ENCODE measurements at places on chromosomes 7 and 10. TPM values are rescaled to one million over a fixed set of nuclear protein-coding genes. Genes with fewer than 3 reads are reported as not detected.

- DNase-seq, result no peak
Measured at GRCh38 chr7:34373940-34374339, 284.1 kb upstream of the NPSR1 start.

Gene CTAGE6
- under 0.01 TPM for total RNA-seq

DNA sequence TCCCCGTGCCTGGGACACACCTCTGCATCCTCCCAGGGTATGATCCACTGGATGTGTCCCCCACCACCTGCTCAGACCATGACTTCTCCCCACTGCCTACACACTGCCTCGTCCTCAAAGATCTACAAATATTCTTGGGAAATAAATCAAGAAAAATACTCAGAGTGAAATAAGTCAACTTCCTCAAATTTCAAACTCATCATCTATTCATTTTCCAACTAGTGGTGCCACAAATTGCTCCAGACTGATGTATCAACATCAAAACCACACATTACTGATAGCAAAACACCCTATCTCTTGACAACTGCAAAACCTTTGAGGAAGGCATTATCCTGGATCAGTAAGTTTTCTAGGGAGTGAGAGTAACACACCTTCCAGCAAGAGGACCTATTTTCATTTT is 87.7 kb downstream of the GRB10 start:
- DNase-seq, result no peak

Gene FAM180A
- total RNA-seq, result not detected

- no peak for DNase-seq
Measured at GRCh38 chr10:82213784-82214183, 338.8 kb downstream of the NRG3 start.

DNA sequence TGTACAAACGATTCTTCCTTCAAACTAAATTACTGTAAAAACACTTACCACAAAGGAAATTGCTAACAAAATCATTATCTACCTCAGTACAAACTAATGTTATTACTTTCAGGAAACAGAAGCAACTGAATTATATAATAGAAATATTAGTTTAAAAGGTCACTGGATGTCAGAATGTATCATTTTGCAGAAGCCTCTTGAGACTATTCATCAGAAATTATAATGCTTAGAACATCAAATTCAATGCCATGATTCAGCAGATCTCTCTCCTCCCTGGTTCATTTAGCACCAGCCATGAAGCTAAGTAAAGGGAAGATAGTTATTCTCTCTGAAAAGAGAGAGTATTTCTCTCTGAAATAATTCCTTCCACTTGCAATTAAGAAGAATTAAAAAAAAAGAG is 223.3 kb downstream of the IMMP2L start:
- no peak for DNase-seq

DNA sequence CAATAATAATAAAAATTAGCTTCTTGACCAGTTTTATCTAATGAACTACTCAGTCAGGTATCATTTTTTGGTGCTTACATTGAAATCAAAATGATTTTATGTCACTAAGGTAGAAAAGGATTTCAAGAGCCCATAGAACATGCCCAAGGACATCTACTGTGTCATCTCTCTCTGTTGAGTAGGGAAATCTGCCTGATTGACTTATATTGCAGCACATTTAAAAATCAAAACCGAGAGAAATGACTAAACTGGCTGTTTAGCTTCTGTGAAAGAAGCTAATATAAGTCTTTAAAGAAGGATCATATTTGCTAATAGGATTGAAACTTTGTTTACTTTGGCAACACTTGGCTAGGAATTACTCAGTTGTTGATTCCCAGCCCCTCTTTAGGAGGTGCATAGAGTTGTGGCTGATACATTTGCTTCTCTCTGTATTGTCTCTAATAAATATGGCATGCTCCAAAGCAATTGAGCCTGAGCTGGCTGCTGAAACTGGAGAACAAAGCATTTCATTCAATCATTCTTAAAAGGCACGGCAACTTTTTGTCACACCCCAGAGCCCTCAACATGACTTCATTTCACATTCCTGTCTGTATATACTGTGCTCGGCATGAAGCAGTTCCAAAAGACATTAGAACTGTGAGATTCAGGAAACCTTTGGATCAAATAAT is 1096.9 kb upstream of the POT1 start:
- DNase-seq, result no peak

Gene ELFN1
- 0.38 TPM for total RNA-seq

DNA sequence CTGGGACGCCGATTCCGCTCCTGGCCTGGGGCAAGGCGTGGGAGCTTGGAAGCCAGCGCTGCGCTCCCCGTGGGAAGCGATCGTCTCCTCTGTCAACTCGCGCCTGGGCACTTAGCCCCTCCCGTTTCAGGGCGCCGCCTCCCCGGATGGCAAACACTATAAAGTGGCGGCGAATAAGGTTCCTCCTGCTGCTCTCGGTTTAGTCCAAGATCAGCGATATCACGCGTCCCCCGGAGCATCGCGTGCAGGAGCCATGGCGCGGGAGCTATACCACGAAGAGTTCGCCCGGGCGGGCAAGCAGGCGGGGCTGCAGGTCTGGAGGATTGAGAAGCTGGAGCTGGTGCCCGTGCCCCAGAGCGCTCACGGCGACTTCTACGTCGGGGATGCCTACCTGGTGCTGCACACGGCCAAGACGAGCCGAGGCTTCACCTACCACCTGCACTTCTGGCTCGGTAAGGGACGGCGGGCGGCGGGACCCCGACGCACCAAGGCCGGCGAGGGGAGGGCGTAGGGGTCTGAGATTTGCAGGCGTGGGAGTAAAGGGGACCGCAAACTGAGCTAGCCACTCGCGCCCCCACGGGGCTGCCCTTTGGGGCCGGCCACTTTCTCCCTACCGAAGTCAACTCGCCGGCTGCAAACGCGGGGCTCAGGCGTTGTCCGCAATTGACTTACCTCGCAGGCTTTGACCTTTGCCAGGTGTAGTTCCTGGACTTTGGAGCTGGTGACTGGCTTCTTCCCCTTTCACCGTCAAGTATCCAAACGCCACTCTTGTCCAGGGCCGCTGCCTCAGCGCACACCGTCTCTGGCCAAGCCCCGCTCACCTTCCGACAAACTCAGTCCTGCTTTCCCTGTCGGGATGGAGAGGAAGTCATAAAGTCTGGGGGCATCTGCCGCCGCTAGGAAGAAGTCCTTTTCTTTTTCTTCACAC is at the start of gene SCIN:
Gene SCIN, plus strand, starts transcription at position 187 of the 928 bp plus-strand sequence. Its CDS starts 67 bp downstream, at position 254.
- no peak for DNase-seq
